SK-MEL-5 (cell line): ENCODE measurements at places on chromosomes 3 and 15.

DNA sequence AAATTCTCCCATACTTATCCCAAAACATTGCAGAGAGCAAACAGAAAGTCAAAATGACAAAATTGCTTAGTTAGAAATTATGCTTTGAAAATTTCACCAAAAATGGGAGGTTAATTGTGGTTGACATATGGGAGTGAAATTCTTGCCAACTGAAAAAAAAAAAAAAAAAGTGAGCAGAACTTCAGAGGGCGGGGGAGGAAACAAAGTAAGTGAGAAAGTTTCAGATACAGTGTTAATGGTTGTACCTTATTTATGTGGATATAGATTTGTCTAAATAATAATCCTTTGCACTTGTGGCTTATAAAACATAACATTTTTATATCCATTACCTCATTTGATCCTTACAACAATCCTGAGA is 91.5 kb upstream of the RAP2B start:
- DNase-seq: no peak

GRCh38 chr15:37291920-37292319 is 191.6 kb upstream of the MEIS2 start:
- no peak for DNase-seq

DNA sequence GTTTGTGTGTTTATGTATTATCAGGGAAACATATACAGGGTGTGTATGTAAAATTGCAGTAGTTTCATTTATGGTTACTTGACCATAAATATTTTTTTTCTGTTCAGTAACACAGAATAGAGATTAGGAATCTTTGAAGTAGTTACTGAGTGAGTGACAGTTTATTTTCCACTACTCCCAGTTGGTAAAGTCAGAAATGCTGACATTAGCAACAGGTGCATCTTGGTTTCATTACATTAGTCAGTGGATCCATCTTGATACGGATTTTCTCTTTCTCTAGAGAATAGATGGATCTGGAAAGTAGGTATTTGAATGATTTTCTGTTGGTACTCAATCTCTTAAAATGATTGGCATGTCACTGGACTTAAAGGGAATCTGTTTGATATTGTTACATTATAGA is 6.0 kb downstream of the UBE2E2 start:
- no peak for DNase-seq

GRCh38 chr3:106635271-106635670 is 742.0 kb upstream of the CCDC54 start:
- peak; percentile 18 for DNase-seq

GRCh38 chr15:52294881-52295420 is 653 bp downstream of the MYO5C start:
- no peak for DNase-seq

- DNase-seq: peak; percentile 87
Observed at GRCh38 chr3:133663569-133664313, 2.0 kb upstream of the TOPBP1 start.

GRCh38 chr3:32414522-32415202 is 23.0 kb downstream of the CMTM7 start:
- DNase-seq: no peak

DNA sequence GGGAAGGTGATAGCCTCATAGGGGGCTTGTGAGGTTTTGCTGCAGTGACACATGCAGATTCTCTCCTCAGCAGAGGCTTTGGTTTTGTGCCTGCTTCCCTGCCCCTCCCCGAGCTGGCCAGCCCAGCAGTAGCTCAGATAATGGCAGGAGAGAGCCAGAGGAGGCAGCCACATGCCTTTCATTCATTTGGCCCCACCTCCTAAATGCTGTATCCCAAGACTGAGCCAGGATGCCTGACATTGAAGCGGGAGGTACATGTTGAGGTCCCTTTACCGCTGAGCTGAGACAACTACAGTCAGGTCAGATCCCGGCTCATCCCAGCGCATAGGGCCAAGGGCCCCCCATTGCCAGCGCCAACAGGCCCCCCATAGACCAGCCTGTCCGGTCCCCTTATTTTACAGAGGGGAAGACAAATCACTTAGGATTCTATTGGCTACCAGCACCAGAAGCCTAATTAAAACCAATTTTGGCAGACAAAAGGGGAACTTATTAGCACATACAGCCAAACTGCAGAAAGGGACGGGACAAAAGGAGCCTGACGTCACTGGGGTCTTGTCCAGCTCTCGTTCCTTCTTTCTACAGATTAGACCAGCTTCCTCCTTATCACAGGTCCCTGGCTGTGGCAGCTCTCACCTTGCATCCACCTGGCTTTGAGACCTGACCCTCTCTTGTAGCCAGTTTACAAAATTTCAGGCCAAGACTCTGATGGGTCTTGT is 12.1 kb upstream of the POLG start:
- no peak for DNase-seq

GRCh38 chr3:115513416-115513800 is 109.9 kb upstream of the GAP43 start:
- no peak for DNase-seq
